MM.1S (cell line): ENCODE measurements at places on chromosomes 2 and 18.
A peak's percentile ranks its signal among the peaks of the same experiment; 100 is the strongest.

DNA sequence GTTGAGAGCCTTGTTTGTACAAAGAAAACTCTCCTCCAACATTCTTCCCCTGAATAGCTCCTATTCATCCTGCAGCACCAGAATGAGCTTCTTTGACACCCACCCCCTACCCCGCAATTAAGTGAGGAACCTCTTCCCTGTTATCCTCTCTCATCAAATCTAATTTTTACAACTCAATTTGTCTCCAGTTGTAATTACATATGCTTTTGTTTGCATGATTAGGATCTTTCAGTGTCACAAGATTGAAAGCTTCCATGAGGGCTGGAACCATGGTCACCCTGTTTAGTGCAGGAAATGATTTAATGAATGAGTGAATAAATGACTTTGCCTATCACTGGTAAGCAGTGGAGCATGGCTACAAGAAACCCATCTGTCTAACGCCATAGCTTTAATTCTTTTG is 334.6 kb upstream of the KLHL29 start:
- no peak for DNase-seq

DNA sequence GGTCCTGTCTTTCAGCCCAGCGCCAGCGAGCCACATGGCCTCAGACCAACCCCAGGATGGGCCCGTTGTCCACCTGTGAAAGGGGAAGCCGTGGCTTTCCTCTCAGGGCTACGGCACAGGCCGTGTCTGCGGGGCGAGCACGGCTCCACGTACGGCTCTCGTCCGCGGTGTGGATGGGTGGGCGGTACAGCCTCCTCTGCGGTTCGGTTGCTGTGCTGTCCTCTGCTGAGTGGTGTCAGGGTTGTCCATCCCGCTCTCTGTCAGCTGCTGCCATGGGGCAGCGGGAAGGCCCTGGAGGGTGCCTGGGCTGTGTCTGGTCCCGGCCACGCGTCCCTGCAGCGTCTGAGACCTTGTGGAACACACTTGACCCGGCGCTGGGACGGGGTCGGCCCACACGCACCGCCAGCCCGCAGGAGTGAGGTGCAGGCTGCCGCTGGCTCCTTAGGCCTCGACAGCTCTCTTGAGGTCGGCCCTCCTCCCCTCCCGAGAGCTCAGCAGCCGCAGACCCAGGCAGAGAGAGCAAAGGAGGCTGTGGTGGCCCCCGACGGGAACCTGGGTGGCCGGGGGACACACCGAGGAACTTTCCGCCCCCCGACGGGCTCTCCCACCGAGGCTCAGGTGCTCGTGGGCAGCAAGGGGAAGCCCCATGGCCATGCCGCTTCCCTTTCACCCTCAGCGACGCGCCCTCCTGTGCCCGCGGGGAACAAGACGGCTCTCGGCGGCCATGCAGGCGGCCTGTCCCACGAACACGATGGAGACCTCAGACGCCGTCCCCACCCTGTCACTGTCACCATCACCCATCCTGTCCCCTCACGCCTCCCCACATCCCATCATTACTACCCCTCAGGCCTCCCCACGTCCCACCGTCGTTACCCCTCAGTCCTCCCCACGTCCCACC is 128.7 kb downstream of the NFATC1 start:
- no peak for DNase-seq

DNA sequence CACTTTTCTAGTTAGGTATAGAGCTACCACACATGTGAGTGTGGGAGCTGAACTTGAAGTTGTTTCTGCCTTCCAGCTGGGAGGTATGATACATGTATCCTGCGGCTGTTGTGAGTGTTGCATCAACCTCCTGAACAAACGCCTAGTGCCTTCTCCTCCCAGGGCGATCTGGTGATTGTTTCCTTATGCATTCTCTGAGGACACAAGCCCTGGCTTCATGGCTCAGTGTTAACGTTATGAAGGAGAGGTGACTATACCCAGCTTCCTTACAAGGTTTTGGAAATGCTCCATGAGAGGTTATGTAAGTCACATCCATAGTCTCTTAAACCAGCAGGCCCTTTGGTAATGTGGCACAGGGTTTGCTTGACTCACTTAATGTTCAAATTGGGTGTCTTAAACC is 64.9 kb downstream of the SPRED2 start:
- no peak for DNase-seq

GRCh38 chr18:40751186-40751585 is 1203.8 kb upstream of the PIK3C3 start:
- no peak for DNase-seq

DNA sequence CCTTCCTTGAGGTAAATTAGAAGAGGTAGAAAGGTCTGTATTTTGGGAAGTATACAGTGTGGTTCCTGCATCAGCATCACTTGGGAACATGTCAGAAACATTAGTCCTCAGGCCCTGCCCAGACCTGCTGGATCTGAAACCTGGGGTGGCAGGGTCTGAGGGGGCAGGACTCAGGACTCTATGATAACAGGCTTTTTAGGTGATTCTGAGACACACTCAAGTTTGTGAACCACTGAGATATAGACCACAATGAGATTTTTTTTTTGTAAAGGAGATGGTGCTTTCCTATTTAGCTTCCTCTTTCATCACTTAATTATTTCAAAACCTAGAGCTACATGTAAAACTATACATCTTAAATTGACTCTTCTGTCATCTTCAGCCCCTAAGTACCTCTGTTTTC is 262.7 kb upstream of the SPOPL start:
- no peak for DNase-seq

GRCh38 chr18:35571138-35571537 is 10.4 kb upstream of the GALNT1 start:
- no peak for DNase-seq

DNA sequence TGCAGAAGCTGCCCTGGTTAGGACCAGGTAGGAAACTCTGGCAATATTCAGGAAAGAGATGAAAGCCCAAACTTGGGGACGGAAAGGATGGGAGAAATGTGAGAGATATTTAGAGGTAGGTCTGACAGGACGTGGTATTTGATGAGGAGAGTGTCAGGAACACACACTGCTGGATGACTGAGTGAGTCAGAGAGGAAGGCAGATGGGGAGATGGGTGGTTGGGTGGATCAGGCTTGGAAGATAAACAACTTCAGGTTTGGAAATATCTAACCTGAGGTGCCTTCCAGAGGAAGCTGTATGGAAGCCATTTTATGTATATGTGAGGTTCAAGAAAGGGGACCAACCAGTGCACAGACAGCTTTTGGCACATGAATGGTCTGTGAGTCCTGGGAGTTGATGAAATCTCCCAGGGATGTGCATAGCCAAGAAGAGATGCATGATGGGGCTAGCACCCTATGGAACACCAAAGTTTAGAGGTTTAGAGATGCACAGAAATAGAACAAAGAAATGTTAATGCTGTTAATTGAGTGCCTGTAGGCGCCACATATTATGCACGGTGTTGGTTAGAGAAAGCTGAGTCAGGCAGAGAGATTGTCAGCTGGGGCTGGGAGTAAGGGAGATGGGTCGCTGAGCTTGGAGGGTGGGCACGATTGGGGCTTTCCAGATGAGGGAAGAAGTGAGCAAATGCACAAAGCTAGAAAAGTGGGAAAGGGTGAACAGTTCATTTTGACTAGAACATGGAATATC is 101.0 kb downstream of the VIT start:
- DNase-seq = no peak

DNA sequence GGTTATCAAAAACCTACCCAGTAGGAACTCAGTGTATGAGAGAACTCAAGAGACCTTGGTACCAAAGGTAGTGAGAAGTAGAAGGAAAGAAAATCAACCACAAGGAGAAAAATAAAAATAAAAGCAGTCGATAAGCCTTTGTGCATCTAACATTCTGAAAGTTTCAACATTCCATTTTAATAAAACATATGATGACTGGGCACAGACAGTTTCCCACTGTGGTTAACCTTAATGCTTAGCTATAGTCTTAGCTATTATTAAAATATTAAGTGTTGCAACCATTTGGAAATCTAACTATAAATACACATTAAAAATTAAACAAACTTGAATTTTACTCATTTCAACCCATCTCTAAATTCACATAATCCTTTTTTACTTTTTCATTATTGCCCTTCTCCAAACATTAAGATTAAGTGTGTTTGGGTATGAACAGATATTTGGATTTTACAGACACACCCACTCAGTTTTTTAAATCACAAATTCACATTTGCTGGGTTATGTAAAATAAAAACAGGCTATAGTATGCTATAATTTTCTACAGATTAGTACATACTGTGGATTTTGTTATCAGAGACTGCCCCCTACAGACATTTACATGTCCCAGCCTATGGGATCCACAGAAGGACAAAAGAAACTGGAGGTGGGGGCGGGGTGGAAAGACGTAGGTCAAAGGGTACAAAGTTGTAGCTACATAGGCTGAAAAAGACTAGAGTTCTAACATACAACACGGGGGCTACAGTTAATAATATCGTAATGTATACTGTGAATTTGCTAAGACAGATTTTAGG is 32.8 kb downstream of the SRBD1 start:
- DNase-seq = peak; percentile 57
